ENCODE measurements at places on chromosomes 13 and 19.
A peak's percentile ranks its signal among the peaks of the same experiment; 100 is the strongest.

DNA sequence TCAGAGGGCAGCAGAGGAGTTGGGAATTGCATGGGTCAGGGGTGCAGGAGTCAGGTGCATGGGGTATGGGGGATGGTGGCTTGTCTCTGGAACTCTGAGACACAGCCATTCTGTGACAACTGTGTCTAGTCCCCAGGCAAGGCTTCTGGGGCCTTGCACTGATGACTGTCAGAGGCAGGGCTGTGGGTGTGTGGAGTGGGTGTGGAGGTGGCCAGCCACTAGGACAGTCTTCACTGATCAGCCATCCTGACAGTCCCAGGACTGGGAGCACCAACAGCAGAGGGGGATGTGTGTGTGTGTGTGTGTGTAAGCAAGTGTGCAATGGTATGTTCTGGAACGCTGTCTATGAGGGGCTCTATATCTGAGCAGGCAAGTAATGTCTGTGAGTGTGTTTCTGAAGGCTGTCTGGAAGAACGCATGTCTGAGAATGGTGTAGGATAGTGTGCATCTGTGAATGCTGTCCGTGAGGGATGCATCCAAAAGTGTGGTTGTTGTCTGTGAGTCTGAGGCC is 5.4 kb downstream of the NUMBL start:
- no peak for DNase-seq

GRCh38 chr13:109700176-109700575 is 86.2 kb downstream of the IRS2 start:
- no peak for DNase-seq

GRCh38 chr13:32175307-32175706 is 139.9 kb downstream of the ZAR1L start:
- no peak for DNase-seq

GRCh38 chr19:31908496-31909225 is 436.7 kb upstream of the ZNF507 start:
- DNase-seq = no peak

DNA sequence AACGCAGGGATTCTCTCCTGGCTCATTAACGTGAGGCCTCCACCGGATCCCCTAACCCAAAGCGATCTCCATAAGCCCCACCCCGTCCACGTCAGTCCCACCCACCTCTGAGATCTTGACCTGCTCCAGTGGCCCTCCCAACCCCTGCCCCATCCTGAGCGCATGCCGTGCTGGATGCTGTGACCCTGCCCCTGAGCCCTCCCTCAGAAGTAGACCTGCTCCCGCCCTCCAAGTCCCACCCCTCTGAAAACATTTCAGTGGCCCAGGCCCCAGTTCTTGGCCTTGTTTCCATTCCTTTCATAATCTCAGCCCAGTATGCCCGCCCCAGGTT is 19.9 kb downstream of the LMTK3 start:
- DNase-seq = no peak

DNA sequence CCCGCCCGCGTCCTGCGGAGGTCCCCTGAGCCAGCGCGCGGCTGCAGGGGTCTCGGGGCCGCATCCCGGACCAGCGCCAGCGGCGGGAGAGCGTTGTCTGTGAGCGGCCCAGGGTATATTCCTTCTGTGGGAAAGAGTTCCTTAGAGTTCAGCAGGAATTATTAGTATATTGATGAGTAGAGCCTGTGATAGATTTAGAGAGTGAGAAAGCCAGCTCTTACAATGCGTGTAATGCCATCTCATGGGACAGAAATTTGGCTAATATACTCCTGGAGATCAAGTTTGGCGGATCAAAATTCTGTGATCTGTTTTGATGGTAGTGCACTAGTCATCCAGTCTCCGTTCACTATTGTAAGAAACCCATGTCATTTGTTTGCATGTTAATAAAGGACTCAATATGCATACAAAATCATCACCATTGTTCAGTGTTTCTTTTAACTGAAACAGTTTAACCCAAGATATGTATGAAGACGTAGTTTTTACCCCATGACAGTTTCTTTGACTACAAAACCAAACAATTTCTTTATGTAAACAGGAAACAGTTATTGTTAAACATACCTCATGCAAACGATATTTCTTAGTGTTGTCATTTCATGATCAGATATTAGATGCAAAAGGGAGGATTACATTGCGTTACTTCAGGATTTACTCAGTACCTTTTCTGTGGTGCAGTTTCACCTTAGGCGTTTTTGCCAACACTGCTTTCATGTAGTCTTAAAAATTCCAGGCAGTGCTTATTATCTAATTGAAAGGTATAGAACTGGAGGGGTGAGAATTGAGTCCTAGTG is 9.9 kb downstream of the TNFRSF19 start:
- no peak for DNase-seq

- DNase-seq = peak; percentile 24
Measured at GRCh38 chr13:40438999-40439797, 227.2 kb downstream of the FOXO1 start.

DNA sequence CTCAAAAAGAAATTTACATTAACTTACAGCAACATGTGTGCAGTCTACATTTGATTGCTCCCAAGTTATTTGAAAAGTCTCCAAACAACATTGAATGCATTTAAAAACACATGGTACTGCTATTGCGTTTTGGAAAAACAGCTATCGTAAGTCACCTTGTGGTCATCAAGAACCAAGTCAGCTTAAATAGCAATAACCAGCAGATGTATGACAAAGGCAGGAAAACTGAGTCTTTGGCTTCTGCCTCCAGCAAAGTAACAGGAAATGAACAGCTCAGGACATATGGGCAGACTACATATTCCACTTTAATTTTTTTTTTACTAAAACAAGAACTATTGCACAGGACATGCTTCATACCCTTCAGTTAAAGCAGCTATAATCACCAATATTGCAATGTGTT is 580.6 kb upstream of the SPRY2 start:
- DNase-seq = no peak

DNA sequence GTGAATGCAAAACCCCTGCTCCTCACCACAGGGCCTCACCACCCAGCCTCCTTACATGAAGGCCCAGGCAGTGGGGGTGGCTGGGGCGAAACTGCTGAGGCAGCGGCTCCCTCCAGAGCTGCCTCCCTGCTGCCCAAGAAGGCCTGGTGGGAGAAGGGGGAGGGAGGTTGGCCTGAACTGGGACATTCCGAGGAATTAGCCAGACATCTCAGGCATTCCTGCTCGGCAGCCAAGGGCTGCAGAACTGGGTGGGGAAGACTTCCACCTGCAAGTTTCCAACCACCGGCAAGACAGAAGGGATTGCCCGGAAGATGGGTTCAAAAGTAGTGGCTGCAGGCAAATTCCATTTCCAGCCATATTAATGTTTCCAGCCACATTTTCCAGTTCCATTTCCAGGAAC is 2.3 kb upstream of the PSPN start:
- DNase-seq = no peak
